ENCODE measurements at places on chromosomes 2 and 18.
A peak's percentile ranks its signal among the peaks of the same experiment; 100 is the strongest.

DNA sequence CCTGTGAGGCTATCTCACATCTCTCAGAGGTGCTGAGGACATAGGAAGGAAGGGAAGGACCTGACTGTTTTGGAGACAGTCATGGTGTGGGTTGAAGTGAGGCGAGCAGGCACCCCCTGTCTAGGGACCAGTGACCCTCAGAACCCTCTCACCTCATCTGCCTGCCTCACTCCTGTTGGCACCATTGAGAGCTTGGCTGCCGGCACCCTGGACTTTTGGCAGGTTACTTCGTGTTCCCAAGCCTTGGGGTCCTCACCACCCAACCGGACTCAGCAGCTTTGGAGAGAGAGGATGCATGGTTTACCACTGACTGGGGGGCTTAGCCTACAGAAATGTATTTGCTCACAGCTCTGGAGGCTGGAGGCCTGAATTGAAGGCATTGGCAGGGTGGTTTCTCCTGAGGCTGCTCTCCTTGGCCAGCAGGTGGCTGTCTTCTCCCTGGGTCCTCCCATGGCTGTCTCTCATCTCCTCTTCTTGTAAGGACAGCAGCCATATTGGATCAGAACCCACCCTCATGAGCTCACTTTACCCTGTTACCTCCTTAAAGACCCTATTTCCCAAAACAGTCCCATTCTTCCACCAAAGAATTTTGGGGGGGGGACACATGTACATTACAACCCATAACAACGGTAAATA, 142.0 kb downstream of the TSN start:
- DNase-seq: no peak

- no peak for DNase-seq
These were observed 52.5 kb downstream of the IL1RL2 start for GRCh38 chr2:102239344-102239743.

- no peak for DNase-seq
These were observed 13.9 kb upstream of the SLC1A4 start for GRCh38 chr2:64975232-64975821.

DNA sequence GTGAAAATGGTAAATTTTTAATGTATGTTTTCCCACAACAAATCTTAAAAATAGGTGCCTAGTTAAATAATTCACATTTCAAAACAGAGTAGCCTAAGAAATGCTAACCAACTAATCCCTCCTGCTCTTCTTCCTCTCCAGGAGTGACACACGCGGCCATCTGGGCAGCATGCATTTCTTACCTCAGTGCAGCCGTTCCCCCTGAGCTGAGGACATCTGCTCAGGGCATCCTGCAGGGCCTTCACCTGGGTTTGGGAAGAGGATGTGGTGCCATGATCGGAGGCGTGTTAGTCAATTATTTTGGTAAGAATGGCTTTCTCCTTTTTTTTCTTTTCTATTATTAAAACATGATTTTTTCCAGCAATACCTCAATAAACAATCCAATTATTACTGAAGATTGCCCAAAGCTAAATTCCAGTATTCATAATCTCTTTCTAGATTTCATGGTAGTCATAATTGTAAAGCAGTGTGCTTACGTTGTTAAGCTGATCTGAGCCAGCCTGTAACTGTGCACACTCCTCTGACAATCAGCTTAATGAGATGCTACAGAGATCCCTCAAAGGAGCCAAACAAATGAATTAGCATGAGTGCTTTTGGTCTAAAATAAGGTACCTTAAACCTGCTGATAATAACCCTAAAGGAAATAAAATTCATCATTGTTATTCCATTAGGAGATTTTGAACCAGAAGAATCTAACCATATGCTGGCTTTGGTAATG, 45.8 kb downstream of the NEMP2 start:
- no peak for DNase-seq

GRCh38 chr2:9060819-9061218, 57.3 kb upstream of the MBOAT2 start:
- DNase-seq: no peak

DNA sequence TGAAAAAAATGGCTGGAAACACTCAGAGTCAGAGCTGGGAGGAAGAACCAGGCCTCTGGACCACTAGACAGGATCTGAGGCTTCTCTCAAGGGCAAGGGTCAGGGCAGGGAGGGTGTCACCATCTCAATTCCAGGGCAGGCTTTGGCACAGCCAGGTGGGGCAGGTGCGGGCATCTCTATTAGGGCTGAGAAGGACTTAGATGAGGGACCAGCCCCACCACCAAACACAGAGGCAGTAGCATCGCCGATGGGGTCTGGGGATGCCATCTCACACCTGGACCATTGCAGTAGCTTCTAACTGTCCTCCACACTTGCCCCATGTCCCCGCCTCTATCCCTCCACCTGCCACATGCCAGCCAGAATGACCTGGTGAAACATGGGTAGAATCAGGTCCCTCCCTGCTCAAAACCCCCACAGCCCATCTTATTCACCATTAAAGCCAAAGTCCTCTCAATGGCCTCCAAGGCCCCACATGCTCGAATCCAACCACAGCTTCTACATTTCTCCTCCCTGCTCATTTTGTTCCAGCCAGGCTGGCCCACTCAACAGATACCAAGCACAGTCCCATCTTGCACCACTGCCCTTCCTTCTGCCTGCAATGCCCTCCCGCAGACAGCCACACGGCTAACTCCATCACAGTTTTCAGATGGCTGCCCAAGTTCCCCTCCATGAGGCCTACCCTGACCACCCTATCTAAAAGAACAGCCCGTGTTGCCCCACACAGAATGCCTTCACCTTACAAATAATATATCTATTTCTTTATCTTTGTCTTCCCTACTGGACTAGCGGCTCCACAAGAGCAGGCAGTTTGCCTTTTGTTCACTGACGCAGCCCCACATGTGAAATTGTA, 177.4 kb downstream of the SMAD2 start:
- DNase-seq: no peak

DNA sequence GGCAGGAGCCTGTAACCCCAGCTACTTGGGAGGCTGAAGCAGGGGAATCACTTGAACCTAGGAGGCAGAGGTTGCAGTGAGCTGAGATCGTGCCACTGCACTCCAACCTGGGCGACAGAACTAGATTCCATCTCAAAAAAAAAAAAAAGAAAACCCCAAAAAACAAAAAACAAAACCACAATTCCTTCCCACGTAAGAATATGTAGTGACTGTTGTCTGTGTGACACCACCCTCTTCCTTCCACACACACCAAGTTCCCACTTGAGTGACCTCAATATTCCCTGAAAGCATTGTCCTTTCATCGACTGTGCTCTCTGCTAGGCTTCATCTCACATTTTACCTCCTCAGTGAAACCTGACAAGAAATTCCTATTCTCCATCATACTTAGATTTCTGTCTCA, 8.8 kb upstream of the THADA start:
- no peak for DNase-seq

DNA sequence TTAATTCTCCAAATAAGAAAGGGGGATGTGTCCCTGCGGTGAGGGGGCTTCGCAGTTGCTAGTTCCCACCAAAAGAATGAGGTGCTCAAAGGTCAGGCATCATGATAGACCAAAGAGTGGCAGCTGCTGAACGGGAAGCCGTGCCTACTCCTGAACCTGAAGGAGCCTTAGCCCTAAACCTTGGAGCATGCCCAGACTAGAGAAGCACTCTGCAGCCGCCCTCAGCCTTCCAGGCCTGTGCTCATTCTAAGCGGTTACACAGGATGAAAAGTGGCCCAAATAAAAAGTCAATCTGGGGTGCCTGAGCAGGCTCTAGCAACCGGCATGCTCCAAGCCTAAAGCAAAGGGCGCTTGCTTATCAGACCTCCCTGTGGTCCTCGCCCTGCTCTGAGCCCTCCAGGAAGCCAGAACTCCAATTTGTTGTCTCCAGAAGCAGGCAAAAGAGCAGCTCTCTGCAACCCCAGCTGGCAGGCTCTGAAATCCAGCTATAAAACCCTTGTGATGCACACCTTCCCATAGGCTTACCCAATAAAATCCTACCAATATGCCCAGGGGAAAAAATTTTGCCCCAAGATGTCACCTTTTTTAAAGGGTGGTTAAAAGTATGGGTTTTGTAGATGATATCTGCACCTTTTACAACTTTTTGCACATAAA, 17.5 kb downstream of the UXS1 start:
- no peak for DNase-seq

DNA sequence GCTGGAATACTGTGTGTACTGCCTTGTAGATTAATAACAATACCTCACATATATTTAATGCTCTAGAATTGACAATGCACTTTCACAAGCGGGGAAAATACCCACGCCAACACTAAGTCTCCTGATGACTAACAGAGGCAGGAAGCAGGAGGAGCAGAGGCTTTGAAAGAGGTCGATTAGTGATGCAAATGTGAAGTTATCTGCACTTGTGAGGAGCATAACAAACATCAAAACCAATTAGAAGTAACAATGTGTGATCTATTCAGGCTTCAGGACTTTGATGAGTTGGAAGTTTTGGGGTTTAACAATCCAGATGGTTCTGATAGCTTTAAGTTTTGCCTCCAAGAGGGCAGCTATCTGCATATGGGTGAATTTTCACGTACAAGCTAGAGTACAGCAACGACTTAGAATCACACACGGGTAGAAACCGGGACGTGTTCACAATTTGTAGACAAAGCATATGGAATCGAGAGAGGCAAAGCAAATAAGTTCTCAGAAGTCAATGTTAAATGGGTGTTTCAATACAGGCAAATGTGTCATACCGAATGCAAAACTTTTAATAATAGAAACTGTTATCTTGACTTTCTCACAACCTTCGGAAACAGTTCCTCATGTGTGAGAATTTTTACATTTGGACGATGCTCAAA, 114.5 kb downstream of the METTL8 start:
- DNase-seq: peak; percentile 15

DNA sequence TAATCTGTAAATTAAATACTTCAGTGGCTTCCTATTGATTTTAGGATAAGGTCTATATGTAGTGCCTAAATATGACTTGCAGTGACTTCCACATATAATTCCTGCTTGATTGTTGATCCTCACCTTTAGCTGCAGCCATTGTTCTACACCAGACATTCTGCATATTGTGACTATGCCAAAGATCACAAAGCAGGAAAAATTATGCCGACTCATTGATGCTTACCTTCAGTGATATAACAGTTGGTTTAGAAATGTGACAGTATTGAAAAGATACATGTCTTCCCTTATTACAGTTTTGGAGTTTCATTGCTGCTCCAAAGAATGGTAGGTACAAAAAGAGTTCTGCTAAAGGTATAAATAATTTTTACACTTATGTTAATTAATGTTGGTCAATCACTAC, 12.3 kb upstream of the SPAG16 start:
- no peak for DNase-seq

DNA sequence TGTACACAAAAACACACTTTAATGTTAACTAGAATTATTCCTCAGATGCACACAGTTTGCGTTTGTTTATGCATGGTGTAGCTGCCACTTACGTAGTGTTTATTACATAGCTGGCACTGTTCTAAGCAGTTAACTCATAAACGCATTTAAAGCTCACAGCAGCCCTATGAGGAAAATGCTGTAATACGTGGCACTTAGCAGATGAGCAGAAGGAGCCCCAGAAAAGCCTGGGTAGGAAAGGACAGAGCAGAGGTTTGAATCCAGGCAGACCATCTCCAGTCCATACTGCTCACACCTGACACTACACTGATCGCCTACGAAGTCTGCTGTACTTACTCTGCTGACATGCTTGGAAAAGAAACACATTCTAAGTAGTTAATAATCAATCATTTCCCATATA, 66.6 kb downstream of the BCL2 start:
- no peak for DNase-seq

GRCh38 chr2:83063511-83063910, 1395.6 kb downstream of the SUCLG1 start:
- no peak for DNase-seq

- DNase-seq: no peak
These were observed 437.2 kb upstream of the LYPD1 start for GRCh38 chr2:133107058-133107815.

DNA sequence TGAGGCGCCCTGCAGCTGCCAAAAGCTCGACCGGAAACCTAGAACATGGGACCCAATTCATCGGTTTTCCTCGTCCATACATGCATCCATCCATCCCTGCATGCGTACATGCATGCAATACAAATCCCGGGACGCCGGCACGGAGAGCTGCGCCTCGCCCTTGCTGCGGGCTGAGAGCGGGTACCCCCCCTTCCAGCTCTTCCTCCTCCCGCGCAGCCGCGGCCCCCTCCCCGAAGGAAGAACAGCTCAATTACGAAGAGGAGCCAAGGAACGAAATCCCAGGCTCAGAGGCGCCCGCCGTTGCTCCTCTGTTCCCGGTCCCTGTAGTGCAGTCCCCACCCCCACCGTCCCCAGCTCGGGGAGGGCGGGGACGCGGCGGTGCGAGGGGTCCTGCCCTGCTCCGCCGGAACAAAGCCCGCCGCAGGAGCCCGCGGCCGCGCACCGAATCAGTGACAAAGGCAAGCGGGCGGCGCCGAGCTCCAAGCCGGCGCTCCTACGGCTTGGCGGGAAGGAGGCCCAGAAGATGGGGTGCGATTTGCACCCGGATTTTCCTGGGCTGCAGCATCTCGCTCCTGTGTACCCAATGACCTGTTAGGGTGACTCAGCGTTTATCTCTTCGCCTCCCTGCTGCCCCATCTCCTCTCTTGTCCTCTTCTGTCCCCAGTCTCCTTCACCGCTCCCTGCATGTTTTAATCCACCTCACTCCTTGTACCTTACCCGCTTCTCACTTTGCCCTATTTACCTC, 8.9 kb upstream of the POU3F3 start:
- no peak for DNase-seq

- no peak for DNase-seq
These were observed 4.5 kb downstream of the SCLY start for GRCh38 chr2:238065071-238065846.

DNA sequence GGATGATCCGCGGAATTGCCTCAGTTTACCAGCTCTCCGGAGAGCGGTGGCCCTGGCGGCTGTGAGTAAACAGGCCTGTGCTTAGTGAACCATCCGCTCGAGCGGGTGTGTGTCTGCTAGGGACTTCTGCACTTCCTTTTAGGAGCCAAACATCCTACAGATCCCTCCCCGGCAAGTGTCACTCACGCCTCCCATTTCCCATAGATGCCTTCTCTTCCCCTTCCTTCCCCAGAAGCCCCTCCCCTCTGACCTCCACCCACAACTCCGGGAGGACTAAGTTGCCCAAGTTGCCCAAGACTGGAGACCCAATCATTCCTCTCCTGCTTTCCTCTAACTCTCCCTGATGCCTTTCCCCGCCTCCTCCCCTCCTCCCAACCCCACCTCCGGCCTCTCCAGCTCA, 2.9 kb downstream of the C1QL2 start:
- DNase-seq: no peak

GRCh38 chr2:152369176-152369860, 34.3 kb downstream of the FMNL2 start:
- DNase-seq: no peak

DNA sequence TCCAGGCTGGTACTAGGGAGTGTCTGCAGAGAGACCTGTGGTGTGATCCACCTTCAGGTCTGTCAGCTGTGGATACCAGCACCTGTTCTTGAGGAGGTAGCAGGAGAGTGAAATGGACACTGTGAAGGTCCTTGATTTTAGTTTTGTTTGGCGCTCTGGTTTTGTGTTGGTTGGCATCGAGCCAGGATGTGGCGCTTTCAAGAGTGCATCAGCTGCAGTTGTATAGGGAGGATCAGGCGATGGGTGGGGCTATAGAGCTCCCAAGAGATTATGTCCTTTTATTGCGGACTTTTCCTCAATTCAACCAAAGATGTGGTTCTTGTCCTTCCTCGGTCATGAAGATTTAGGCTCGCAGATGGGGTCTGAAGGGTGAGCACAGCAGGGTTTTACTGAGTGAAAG, 37.5 kb downstream of the SLC39A10 start:
- DNase-seq: no peak
